ENCODE measurements at places on chromosomes 3 and 15.
A peak's percentile ranks its signal among the peaks of the same experiment; 100 is the strongest.

- DNase-seq: no peak
Measured at GRCh38 chr3:196378146-196378841, 40.1 kb upstream of the TM4SF19 start.

GRCh38 chr15:66955871-66956585 lies 109.4 kb upstream of the SMAD3 start:
- no peak for DNase-seq

GRCh38 chr3:156742401-156742800 lies 68.0 kb downstream of the TIPARP start:
- no peak for DNase-seq

DNA sequence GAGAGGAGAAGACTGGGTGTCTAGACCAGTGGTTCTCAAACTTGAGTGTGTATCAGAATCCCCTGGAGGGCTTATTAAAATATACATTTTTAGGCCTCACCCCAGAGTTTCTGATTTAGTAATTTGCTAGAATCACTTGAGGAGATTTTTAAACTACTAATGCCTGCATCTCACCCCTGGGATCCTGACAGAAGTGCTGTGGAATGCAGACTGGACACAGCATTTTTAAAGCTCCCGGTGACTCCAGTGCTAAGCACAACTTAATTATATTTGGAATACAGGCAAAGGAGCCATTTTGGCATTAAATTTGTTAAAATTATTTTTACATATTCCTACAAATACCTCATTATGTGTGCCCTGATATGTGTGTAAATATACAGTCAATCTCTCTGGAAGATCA lies 26.7 kb upstream of the COL6A6 start:
- DNase-seq: no peak

DNA sequence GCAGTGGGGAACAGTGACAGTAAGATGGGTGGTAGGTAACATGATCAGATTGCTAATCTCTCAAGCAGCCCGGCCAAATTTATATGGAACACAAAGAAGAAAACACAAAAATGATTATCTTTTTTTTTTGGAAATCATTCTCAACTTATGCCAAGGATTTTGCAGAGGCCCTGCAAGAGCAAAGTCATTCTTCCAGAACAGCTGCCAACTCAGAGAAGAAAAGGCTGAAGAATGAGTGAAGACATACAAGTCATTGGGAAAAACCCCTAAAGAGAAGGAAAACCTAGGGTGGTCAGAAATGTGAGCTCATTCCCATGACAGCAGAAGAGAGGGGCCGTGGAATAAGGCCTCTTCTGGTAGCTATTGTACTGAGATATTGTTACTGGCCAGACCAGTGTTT lies 246.7 kb downstream of the SHOX2 start:
- no peak for DNase-seq

GRCh38 chr15:96117270-96117669 lies 213.2 kb upstream of the NR2F2 start:
- DNase-seq: no peak

GRCh38 chr15:70627322-70627721 lies 136.0 kb downstream of the UACA start:
- DNase-seq: no peak

DNA sequence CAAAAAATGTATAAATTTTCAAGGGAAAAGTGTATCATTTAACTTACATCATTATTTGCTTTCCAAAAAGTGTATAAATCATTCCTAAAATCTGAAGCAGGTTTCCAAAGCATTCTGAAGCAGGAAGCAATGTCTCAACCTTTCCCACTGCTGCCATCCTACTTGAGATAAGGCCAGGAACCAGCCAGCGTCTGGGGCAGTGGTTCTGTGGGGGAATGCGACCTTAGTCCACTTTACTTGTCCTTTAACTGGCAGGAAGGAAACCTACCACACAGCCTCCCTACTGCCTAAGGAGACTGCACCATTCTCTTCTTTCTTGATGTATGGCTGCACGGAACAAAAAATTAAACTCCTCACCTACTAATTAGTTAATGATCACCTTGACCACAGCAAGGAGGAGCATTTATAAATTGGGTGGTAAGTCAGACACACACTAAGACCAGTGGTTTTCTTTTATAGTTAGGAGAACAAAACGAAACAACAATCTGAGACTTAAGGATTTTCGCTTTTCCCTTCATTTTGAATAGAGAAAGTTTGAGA lies 3.7 kb downstream of the SORD start:
- DNase-seq: no peak

- DNase-seq: no peak
Measured at GRCh38 chr3:70244422-70244821, 68.0 kb downstream of the MDFIC2 start.

- no peak for DNase-seq
Measured at GRCh38 chr3:178525251-178525650, 11.0 kb upstream of the KCNMB2 start.

DNA sequence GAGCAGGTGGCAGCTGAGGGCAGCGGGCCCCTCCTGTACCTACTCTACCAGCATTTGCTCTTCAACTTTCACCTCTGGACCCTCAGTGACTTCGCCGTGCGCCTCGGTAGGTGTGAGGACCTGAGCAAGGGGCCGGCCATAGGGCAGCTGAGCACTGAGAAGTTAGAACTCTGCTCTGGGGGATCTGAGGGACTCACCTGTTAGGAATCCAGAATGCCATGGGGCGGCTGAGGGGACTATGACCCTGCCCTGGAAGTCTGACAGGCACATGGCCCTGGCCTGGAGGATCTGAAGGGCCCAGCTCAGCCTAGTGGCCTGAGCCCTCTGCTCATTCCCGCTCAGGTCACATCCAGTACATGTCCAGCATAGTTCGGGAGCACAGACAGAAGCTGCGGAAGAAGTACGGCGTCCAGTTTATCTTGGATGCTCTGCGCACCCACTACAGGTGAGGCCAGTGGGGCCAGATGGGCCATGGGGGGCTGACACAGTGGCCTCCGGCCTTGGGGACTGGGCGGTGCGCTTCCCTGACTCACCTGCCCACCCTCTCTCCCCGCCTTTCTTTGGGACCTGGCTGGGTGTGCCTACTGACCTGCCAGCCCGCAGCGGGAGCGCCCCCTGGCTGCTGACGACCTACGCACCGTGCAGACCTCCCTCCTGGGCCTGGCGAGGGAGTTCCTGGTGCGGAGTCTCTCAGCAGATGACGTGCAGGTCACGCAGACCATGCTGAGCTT lies 18.8 kb downstream of the NBEAL2 start:
- DNase-seq: no peak

DNA sequence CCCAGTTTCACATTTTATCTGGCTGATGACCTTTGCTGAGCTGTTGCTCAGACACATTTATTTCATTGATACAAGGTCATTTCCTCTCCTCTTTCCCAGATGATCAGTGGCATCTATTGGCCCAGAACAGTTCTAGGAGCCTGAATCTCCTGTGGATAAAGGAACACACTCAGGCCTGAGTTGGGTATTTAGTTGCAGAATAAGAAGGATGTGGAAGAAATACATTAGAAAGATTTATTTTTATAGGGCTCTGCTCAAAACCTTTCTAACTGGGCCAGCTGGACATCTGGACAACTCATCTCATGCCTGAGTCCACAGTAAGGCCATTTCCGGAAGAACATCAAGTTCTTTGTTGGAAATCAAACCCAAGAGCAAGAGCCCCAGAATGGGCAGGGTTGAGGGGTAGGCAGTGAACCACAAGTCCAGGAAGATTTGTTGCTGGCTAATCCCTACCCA lies 19.7 kb upstream of the MFGE8 start:
- no peak for DNase-seq

GRCh38 chr15:101296418-101297405 lies 1.7 kb upstream of the SNRPA1 start:
- DNase-seq: no peak

DNA sequence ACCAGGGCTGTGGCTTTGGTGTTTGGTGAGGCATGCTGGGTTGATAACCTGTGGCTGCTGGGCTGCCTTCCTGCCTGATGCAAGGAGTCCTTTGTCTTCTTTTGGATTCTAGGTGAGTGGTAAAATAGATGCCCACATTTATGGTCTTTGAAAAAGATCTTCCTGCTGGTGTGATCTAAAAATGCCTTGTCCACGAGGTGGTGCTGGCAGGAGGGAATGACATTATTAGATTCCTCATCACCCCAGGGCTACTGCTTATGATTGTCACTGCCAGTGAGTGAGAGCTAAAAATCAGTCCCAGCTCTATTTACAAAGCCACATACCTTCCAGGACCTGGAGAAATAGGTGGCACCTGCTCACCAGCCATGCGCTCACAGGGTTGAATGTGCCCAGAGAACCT lies 355.5 kb upstream of the ROPN1 start:
- DNase-seq: no peak

GRCh38 chr3:21751886-21752285 lies 876 bp upstream of the ZNF385D start:
- no peak for DNase-seq

DNA sequence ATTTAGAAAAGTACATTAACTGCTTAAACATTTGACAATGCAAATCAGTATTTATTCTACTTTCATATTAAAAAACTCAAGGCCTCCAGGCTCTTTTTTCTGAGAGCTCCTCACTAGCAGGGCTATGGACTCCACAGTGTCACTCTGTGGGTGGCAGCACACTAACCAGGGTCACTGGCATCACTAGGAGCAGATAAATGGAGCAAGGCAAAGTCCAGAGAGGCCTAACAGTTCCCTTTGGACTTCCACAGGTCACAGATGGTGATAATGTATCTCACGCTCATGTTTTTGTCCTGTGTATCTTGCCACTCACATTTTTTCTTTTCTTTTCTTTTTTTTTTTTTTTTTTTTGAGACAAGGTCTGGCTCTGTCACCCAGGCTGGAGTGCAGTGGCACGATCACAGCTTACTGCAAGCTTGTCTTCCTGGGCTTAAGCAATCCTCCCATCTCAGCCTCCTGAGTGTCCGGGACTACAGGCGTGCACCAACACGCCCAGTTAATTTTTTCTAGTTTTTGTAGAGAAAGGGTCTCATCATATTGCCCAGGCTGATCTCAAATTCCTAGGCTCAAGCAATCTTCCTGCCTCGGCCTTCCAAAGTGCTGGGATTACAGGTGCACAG lies 7.8 kb downstream of the SPG21 start:
- no peak for DNase-seq

DNA sequence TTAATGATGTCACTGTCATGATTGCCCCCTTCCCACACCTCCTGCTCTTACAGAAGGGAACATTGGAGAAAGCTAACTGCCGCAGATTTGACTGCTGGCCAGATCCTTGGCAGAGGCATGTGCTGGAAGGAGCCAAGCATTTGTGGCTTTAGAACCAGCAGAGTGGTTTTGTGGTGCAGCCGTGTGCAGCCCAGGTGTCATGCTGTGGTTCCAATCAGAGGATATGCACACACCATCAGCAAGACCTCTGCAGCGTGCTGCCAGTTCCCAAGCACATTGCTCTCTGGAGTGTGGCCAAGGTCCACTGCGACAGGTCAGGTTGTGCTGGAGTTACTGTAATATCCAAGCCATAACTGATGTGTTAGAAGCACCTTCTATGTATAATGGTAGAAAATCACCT lies 61.6 kb downstream of the OTOL1 start:
- no peak for DNase-seq

GRCh38 chr3:66407611-66408218 lies 93.1 kb downstream of the LRIG1 start:
- no peak for DNase-seq

DNA sequence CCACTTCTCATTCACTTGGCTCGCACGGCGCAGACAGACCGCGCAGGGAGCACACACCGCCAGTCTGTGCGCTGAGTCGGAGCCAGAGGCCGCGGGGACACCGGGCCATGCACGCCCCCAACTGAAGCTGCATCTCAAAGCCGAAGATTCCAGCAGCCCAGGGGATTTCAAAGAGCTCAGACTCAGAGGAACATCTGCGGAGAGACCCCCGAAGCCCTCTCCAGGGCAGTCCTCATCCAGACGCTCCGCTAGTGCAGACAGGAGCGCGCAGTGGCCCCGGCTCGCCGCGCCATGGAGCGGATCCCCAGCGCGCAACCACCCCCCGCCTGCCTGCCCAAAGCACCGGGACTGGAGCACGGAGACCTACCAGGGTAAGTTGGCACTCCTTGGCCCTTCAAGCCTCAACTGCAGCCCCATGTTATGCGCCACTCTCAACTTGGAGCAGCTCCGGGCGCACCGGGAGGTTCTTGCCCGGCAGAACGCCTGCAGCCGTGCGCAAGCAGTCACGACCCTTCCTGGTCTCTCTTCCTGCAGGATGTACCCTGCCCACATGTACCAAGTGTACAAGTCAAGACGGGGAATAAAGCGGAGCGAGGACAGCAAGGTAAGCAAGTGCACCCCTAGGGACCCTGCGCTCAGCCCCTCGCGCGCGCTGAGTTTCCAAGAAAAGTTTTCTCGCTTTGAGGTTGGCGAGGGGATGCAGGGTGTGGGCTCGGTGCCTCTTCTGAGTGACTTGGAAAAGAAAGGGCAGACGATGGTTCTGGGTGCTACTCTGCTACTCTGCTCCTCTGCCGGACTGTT lies at the start of gene BHLHE40:
TSS of gene BHLHE40 (plus strand) at position 10 of the 801 bp plus-strand sequence. CDS start at position 292, 282 bp downstream.
- peak; percentile 45 for DNase-seq

DNA sequence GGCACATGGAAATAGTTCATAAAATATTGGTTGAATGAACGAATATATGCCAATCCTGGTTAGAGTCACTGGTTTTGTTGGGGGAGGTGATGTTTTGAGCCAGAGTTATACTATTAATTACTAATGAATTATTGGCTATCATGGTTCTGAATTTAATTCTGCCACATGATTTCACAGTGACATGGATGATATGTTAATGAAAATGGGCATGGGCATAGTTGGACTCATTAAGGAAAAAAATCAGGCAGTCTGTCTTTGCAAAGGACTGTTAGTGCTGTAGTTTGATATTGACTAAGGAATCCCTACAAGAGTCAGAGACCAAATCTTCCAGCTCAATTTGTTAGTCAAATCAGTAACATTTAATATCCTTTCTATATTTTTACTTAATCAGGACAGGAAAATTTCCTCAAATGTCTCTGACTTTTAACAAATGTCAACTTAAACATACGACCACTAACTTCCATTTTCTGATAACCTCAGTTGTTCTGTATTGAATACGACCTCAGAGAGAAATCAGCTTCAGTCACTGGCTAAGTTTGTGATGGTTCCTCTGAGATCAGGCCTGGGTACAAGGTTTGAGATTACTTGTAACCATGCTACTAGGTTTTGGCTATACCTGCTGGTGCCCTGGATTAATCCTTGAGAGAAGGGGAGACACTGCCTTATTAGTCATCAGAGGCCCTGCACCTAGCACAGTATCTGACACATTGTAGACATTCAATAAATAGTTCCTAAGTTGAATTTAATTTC lies 13.3 kb downstream of the NFKBIZ start:
- DNase-seq: no peak

DNA sequence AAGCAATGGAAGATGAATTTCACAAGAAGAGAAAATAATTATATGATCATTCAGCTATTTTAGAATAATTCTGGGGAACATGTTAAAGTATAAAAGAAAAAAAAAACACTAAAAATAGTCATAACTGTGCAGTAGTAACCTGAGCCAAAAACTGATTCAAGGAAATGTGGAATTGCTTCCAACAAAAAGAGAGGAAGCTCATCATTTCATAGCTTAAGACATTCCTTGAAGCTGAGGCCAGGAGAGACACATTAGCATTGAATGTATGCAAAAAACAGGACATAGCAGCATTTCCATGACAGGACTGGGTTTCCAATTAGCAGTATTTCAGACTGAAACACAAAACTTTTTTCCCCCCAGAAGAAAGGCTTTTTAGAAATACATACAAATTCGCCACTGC lies 27.7 kb upstream of the LRRN1 start:
- DNase-seq: no peak

Data from esophagus squamous epithelium (tissue), 5 donors.